ENCODE measurements at places on chromosomes 6 and 20.

DNA sequence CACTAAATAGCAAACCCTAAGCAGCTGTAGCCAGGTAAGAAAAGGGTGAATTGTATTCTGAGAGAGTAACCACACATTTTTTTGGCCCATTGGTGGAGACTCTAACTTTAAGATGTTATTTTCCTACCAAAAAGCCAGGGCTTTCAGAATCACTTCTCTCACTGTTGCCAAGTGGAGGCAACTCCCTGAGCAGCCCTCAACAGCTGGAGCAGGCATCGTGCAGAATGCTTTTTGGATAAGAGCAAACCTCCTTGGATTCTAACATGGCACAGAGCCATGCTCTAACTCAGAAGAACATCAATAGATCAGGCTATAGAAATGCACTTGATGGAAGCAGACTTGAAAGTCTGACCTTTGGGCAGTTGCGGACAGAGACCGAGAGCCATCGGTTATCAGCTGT, 722.2 kb upstream of the CHD6 start:
- DNase-seq = no peak

DNA sequence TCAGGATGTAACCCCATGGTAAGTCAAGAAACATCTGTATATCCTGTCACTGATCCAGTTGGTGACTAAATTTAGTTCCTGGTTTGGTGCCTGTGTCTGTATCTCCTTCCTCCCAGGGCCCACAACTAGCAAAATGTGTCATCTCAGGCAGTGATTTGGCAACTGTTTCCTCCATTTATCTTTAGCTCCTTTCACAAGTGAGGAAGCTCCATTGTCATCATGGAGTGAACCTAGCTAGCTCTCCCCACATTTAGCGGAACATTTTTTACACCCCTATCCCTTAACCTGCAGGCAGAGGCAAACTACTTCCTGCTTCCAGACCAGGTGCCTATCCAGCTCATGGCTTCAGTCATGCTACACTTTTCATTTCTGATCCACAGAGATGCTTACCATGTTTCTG, 99.5 kb downstream of the IPCEF1 start:
- no peak for DNase-seq

DNA sequence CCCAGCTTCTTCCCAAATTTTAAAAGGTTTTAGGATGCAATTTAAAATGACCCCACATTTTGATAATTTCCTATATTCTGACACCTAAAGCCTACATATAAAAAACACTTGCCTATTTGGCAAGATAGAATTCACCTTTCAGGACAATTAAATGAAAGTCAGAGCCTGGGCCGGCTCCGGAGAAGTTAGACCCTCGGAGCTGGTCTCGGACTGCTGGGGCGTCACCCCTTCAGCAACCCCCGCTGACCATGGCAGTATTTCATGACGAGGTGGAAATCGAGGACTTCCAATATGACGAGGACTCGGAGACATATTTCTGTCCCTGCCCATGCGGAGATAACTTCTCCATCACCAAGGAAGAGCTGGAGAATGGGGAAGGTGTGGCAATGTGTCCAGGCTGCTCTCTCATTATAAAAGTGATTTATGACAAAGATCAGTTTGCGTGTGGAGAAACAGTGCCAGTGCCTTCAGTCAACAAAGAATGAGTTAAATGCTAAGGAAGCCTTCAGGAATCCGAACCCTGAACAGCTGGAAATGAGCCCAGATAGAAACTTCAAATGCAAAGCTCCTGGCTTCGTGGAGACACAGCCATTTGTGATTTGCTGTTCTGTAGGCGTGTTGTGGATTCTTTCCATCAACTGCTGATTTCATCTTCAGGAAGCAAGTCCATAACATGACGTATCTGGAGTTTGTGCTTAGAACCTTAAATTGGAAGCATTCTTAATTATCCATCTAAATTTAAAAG, 16.0 kb downstream of the TCFL5 start:
- no peak for DNase-seq

DNA sequence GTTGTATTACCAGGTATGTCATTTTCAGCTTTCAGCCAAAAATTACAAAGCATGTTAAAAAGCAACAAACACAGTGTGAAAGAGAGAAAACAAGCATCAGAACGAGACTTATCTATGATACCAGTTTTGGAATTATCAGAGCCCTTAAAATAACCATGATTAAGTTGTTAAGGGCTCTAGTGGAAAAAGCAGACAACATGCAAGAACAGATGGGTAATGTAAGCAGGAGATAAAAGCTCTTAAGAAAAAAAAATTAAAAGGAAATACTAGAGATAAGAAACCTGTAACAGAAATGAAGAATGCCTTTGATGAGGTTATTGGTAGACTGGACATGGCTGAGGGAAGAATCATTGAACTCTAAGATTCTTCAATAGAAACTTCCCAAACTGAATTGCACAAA, 127.5 kb upstream of the SCGN start:
- DNase-seq = no peak

GRCh38 chr6:137216875-137217553, 2.2 kb downstream of the IFNGR1 start:
- no peak for DNase-seq

DNA sequence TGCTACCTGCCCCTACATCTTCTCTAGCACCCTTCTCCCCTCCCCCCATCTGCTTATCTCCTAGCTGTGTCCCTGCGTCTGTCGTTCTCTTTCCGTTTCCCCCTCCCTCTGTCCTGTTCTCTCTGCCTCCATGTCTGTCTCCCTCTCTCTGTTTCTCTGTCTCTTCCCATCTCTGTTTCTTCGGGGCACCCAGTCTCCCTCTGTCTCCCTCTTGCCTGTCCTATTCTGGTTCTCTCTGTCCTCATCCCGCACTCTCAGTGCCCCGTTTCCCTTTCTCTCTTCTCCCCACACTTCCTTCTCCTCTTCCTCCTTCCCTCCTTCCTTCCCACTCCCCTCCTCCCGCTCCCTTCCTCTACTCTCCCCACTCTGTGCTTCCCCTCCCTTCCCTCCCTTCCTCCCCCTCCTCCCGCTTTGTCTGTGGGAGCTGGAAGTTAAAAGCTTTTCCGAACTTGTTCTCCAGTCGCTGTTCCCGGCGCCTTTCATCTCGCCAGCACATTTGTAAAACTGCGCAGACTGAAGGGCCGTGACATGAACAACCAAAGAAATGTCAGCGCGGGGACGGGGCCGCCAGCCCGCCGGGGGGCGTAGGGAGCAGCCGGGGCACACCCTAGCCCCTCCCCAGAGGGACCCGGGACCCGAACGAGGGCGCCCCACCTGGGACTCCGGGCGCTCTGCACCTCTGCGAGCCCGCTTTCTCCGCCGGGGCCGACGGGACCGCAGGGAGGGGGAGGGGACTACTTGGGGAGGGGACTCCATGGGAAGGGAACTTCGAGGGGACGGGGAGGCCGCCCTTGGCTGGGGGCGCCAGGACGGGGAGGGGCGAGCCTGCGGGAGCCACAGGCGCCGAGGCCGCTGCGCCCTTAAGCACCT, 4.0 kb upstream of the CDH22 start:
- no peak for DNase-seq

DNA sequence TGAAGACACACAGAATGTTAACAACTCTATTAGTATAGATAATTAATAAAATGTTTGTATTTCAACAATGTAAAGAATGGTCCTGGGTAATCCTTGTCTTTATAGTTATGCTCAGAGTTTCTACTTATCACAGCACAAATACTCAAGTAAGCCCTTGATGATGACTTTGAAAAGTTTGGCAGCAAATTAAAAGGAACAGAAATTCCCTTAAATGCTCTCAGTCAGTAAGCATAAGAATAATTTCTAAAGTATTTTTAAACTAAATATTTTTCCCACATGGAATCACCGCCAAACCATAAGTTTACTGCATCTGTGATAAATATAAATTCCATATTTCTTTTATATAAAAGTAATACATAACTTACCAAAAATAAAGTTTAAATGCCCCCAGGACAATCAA, 96.1 kb downstream of the COL12A1 start:
- no peak for DNase-seq

DNA sequence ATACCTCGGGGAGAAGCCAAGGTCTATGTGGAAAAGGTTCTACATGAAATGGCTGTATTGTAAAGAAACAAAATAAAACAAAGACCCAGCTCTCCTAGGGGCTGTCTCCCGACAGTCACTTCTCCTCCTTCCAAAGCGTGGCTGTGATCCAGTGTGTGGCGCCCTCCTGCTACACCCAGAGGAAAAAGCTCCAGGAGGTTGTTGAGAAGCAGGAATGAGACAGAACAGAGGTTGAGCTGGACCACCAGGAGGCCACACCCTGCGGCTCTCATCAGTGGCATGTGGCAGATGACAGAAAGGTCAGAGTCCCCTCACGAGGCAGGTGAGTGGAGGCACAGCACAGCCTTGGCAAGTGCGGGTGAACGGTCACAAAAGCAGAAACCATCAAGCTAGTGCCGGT, 236.0 kb downstream of the TBXT start:
- DNase-seq = no peak

DNA sequence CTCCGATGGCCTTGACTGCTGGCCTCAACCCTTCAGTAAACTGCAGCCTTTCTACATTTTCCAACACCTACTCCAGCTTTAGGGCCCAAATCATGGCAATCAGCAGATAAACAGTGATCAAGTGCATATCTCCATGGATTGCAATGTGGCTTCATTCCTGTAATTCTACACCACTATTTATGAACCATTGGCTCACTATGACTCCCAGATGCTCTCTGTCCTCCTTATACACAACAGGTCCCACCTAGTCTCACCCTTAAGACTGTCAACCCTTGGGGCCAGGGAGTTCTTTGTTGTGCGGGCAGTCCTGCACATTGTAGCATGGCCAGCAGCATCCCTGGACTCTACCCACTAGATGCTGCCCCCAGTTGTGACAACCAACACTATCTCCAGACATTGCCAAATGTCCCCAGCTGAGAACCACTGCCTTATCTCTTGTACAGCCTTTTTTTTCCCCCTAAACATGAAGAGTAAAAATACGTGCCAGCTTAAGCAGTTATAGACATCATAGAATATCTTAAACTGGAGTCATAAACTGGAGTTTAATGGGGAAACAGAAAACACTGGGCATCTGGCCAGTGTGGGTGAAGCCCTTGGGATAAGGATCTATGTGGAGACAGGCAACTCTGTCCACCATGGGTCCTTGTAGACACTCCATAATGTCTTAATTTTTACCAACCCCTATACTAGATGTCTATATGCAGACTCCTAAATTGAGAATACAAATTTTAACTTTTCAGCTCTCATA, 21.1 kb downstream of the MRPL14 start:
- DNase-seq = no peak

DNA sequence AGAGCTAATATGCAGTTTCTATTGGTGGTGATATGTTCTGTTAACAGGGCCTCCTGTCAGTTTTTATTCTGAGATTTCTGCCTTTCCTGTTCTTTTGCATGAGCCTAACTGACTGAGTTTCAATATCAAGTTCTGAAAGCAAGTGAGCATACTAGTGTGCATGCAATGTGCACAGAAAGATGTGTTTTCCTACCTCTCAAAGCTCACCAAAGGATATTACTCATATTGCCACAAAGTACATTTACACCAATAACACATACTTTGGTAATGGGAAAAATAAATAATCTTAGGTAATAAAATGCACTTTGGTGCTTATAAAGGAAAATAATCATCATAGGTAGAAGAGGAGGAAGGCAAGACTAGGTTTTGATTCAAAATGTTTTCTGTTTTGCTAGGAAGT, 195.0 kb downstream of the KHDC1L start:
- DNase-seq = no peak

GRCh38 chr20:36806049-36806448, 32.5 kb upstream of the DSN1 start:
- DNase-seq = no peak

DNA sequence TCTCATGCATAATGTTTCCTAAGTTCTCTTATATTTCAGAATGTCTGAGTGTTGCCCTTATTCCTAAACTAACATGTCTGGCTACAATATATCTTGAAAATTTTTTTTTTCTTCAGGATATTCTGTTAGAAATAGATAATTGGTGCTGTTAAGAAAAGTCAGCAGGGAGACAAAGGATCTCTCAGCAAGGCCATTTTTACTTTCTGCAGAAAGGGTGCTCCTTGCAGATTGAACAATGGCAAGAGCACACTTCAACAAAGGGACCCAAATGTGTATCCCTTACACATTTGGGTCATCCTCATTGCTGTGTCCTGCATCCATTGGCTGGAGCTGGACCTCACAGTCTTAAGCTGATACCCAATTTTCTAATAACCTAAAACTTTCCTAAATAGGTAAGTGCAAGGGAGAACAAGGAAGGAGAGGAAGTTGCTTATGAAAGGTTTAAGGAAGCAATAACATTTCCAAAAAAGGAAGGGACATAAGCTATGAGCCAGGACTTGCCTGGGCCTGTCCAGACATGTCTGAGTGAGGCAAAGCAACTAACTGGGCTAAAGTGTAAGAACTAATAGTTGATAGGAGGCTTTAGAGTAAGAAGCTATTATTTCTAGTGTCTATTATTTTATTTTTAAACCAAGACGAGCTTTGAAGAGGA, 429.6 kb downstream of the BCKDHB start:
- no peak for DNase-seq

DNA sequence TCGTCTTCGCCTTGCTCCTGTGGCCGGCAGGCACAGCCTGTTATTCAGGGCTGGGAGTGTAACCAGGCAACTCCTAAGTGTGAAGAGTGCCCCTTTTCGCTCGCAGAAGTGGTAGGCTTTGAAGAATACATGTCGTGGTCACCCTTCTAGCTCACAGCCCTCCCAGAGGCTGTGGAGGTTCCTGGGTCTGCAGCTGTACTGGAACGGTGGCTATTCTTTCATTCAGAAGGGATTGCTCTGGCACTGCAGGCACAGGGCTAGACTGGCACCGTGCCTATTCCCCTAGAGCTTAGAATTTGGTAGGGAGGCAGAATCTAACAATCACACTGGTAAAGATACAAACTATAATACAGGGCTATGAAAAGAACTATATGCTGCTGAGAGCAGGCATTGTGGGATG, 1.1 kb upstream of the SRSF12 start:
- no peak for DNase-seq

DNA sequence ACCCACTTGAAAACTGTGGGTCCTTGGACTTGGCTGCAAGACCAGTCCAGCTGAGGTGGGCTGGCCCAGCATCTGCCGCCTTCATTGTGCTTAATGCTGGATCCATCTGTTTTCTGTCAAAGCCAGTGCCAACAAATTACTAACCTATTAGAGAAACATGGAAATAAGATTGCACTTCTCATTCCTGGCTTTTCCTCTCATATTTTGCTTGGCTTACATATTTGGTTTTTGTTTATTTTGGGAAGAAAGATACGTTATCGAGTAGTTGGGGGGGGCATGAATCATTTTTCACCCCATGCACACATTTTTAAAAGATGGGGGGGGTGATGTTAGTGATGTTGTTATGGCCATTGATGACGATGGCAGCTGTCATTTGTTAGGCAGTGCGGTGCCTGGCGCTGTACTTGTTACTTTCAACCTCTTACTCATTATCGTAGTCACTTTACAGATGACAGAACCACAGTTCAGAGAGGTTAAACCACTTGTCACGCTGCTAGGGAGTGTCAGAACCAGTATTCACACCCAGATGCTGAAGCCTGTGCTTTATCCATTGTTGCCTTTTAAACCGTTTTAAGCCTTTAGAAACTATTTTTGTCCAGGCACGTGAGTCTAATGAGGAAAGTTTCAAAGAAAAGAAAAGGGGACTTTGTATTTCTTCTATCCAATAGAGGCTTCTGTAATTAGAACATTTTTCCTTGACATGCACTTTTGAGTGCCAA, 180.0 kb downstream of the TMEM242 start:
- no peak for DNase-seq
